Brain (organoid and tissue), 16 donors: ENCODE measurements at places on chromosomes 3 and 15.
A peak's percentile ranks its signal among the peaks of the same experiment; 100 is the strongest.

DNA sequence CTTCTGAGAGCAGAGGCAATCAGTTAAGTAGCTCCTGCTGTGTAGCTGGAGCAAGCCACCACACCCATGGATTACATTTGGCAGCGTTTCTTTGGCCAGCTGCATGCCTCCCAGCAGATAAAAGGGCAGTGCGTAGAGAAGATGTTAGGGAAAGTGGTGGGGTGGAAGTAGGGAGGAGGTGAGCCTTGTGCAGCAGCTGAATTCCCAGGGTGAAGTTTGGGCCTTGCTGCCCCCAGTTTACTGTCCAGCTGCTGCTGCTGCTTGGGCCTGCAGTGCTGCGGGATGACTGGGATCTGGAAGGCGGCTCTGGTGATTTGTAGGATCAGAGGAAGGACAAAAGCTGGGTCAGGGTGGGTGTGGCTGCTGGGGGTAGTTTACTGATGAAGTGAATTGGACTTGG is 318.7 kb upstream of the C2CD4B start:
- DNase-seq: no peak

DNA sequence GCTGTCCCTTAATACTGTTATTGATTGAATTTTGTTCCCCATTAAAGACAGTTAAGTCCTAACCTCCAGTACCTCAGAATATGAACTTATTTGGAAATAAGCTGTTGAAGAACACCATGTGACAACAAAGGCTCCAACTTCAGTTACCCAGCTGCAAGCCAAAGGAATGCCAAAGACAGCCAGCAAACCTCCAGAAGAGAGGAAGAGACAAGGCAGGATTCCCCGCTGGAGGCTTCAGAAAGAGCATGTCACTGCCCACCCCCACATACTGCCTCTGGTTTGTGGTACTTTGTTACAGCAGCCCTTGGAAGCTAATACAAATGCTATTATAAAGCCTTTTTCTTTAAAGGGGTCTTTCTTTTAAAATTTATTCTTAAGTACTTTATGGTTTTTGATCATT is 18.4 kb upstream of the NEK10 start:
- no peak for DNase-seq

GRCh38 chr15:79680720-79681119 is 216.1 kb downstream of the MTHFS start:
- no peak for DNase-seq

GRCh38 chr3:192855434-192855833 is 62.2 kb downstream of the MB21D2 start:
- DNase-seq: no peak

- DNase-seq: no peak
Observed at GRCh38 chr3:175526191-175526590, 667.1 kb downstream of the NAALADL2 start.

DNA sequence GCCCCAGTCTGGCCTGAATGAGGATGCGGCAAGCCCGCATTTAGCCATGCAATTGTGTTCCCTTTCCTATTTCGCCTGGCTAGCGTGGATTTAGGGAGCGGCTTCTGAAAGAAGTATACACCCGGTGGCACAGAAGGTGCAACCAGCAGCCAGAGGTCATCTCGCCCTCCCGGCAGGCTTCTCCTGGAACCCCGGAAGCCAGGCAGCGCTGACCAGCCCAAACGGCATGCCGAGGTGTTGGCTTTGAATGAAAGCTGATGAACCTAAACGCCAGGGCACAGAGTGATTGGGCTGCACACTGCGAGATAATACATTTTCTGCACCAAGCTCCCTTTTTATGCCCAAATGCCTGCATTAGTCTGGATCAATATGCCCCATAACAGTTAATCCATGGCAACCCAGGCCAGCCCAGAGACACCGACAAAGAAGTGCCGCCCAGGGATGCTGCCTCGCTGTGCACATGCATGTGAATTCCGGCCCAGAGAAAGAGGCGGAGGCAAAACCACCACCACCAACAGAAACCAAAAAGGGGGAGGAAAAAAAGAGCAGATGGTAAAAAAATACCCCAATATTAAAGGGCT is 1.4 kb downstream of the SRGAP3 start:
- peak; percentile 33 for DNase-seq

DNA sequence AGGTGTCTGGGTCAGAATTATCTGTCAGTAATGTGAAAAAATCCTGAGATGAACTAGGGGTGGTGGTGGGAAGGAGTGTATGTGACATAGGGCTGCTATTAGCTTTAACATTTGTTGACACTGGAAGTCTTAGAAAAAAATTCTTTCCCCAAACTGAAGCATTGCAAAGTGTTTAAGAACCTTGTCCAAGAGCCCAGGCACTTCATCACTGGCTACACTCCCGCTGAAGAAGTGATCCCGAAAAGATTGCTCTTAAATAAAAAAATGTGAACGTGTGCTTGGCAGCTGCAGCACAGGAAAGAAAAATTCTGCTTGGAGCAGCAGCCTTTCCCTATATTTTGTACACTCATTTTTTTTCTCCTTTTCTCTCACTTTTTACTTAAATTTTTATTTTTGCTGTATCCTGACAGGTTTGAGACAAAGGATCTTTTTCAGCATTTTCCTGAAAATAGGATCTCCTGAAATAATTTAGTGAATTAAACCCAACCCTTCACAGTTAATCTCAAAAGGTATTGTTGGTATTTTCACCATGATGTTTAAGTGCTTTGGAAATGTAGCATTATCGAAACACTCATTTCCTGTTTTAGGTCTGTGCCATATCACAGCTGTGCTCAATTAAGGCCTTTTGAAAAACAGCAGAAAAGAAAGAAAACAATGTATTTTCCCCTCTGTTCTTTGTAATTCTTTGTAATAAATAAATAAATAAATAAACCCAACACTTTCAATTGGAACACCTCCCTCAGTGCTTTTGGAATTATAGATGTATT is 477.6 kb downstream of the ZNF385D start:
- no peak for DNase-seq

DNA sequence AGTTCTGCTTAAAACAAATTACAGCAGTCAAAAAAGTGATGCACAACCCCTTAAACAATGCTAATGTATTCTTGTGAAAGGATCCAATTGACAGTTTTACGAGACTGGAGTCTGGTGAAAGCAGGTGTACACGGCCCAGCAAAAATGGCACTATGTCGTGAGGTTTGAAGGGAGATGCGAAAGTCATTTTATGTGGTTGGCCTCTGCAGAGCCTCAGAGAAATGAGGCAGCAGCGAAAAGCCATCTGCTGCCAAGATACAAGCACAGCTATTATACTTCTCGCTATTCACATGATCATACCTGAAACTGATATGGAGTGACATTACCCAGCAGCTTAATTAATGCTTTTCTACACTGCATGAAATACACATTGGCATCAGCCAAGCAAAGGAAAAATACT is 36.4 kb downstream of the MECOM start:
- no peak for DNase-seq
